Tracheal epithelial cell (primary cell): ENCODE measurements at places on chromosomes 7 and 10. TPM values are rescaled to one million over a fixed set of nuclear protein-coding genes. Genes with fewer than 3 reads are reported as not detected.

RBM20 gene
- under 0.01 TPM in 1 of 2 replicates, not detected in the other for total RNA-seq

EIF3A gene
- 133 and 178 TPM in 2 replicates for total RNA-seq

EVX1 gene
- total RNA-seq, result not detected in 2 replicates

EPO gene
- total RNA-seq, result not detected in 2 replicates

CYP2C19 gene
- total RNA-seq, result 0.21 TPM in 1 of 2 replicates, not detected in the other
